ENCODE measurements at places on chromosomes 6 and 20.

- no peak for DNase-seq
Measured at GRCh38 chr6:108825326-108825725, 22.9 kb upstream of the ARMC2 start.

- DNase-seq = no peak
Measured at GRCh38 chr20:63501818-63502670, 3.2 kb upstream of the EEF1A2 start.

DNA sequence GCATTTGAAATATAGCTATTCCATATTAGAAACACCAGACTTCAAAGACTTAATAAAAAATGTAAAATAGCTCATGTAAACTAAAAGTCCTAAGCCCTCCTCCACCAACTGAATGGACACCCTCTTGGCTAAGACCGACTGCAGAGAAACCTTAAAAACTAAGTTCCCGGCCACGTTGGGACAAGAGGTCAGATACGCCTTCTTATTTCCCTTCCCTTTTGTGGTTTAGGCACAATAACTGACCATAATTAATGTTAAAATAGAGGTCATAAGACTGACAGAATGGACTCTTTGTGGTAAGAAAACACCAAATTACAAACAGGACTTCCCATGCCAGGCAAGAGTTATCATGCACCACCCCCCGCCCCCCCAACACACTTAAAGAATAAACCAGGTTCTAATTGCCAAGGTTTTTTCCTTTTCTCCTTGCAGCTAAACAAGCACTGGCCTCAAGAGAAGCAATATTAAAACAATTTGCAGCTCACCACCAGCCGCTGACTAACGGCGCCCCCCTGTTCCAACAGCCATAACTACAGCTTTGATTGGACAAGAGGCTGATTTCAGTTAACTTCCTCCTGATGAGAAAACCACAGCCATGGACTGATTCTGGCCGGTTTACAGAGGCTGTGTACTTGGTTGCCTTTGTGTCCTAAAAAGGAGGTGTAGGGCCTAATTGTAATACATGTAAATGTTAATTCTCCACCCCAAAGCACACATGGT, 10.7 kb upstream of the LAMP5 start:
- DNase-seq = no peak

DNA sequence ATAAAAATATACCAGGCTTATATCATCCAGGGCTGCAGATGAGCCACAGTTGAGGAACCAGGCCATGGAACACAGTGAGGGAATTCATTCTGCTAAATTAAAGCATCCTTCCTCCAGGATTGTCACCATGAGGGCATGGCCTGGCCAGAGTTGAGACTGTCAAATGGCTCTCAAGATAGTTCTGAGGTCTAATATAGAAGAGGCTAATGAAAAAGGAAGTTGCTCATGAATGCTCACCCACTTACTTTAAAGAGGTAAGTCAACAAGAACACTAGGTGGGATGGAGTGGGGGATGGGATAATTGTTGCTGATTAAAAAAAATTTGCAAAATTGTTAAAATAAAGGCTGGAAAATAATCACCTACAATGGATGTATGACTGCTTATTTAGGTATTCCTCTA, 72.0 kb upstream of the GCM1 start:
- no peak for DNase-seq

- DNase-seq = no peak
Measured at GRCh38 chr6:170294813-170295509, 4.1 kb upstream of the DLL1 start.

DNA sequence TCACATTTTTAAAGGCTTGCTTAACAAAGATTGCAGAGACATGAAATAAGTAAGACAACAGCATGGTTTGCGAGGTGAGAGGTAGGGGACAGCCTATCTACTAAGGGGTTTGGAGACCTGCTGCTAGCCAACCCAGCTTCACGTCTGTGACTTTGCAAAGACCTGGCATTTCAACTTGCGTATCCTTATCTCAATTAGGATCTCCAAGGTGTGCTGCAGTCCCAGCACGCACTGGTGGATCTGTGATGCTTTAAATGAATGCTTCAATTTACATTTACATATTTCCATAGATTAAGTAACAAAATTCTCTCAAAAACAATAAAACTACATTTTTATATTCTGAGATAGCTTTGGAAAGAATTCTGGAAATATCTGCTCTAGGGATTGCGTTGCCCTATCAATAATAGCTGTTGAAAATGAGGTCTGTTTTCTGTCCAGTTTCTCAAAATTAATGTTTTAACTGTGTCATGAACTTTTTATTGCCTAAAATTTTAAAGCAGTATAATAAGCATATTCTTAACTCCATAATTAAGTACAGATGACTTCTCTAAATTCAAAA, 124.4 kb upstream of the EDN1 start:
- DNase-seq = no peak

DNA sequence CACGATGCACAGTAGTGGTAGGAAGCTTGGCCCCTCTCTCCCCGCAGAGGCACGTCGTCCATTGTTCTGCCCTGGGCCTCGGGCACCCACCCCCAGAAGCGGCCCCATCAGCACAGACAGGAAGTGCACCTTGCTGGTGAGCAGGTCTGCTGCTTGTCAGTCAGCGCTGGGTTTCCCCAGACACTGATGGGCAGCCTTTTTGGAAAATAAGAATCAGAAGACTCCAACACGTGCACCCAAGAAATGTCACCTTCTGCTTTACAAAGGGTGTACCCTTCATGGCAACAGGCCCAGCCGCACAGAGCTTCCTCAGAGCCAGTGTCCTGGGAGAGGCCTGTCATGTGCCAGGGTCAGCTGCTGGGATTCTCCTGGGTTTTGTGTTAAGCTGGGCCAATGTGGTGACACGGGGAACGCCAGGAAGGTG, 34.7 kb upstream of the IRF4 start:
- DNase-seq = no peak

GRCh38 chr6:160363016-160363996, 15.1 kb downstream of the SLC22A3 start:
- no peak for DNase-seq

All from stimulated activated CD4-positive, alpha-beta T cell treated with anti-CD3 and anti-CD28 coated beads, Interleukin-1b, Interleukin-23, amount 100 ng/mL, for 4 hours (primary cell).